ENCODE measurements at places on chromosomes 2 and 18.

DNA sequence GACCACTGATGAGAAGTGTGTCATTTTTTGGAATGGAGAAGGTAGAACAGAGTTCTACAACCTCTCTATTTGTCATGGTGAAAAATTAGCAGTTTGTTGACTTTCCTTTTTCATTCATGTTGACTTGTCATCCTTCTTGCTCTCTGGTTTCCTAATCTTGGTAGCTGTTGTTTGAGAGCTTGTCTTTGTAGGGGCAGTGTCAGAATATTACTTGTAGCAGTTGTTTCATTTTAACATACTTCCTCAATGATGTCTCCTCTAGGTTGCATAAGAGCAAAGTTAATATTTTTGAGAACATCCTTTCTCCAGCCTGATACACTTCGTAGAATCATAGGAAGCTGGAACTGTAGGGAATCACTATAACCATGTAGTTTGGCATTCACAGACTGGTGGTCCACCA lies 368.2 kb upstream of the FANCL start:
- no peak for DNase-seq

GRCh38 chr2:180328795-180329422 lies 321.8 kb upstream of the CWC22 start:
- DNase-seq: no peak

GRCh38 chr2:142307086-142307485 lies 176.3 kb upstream of the LRP1B start:
- no peak for DNase-seq

- DNase-seq: no peak
Measured at GRCh38 chr2:10255189-10256030, 47.3 kb upstream of the HPCAL1 start.

DNA sequence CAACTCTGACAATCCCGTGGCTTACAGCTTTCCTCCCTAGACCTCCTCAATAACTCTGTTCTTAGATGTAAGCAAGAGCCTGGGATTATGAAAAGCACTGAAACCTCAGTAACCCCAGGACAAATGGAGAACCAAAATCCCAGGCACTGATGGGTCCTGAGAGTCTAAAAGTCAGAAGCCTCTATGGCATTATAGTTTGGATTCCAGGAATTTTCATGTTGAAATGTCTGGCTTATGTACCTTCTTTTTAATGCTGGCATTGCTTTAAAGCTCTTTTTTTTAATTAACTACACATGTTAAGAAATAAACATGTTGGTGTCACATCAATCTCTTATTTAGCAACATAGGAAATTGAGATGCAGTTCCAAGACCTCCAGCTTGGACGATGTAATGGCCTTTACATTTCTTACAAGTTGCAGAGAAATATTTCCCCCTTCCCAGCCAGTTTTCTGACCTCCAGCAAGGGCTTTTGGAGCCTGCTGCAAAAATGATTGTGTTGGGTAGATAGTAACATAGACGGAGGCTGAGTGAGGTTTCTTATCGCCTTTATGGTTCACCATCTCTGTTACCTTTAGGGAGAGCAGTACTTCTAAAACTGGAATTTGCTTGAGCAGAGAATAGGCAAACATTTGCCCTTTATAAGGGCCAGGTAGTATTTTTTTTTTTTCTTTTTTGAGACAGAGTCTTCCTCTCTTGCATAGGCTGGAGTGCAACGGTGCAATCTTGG lies 84.8 kb upstream of the RASGRP3 start:
- no peak for DNase-seq

DNA sequence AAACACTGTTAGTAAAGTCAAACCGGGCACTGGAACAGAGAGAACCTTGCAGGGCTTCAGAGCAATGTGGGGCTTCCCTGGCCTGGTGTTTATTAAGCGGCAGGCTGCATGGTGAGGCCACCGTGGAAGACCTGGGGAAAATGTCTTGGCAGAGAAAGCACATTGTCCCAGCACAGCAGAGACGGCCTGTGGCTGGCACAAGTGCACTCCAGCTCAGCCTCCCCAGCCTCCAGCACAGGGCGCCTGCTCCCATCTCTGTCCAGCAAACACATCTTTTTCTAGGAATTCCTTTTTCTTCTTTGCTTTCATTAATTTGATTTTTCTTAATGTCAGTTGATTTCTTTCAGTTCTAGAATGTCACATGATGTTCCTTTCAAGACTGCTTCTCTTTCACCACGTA lies 138.2 kb upstream of the NFATC1 start:
- no peak for DNase-seq

- DNase-seq: no peak
Measured at GRCh38 chr2:29056452-29056851, 17.9 kb downstream of the PCARE start.

DNA sequence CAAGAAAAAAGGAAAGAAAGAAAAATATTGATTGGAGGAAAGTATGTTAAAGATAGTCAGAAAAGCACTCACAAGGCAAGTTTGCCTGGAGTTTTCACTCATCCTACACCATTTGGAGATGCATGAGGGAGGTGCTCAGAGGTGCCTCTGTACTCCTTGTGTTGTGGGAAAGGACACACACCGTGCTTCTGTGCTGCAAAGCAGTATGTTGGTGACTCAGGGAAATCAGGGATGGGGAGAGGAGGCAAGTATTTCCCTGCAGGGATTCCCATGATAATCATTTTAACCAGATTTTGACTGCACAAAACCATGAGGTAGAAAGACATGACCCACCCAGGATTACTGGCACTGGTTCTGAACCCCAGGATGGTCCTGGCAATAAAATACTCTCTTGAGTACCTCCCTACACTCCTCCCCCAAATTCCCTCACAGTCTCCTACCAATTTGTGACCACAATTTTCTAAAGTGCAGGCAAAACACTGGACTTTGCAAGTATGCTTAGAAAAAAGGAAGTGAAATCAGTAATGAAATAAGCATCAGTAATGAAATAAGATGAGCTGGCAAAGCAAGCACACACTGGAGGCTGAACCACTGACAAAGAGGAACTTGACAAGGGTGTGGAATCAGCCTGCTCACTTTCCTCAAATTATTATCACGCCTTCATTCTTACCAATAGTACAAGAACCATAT lies 155.5 kb upstream of the ACVR2A start:
- peak; percentile 14 for DNase-seq

- no peak for DNase-seq
Measured at GRCh38 chr2:144475044-144475443, 44.9 kb downstream of the ZEB2 start.

DNA sequence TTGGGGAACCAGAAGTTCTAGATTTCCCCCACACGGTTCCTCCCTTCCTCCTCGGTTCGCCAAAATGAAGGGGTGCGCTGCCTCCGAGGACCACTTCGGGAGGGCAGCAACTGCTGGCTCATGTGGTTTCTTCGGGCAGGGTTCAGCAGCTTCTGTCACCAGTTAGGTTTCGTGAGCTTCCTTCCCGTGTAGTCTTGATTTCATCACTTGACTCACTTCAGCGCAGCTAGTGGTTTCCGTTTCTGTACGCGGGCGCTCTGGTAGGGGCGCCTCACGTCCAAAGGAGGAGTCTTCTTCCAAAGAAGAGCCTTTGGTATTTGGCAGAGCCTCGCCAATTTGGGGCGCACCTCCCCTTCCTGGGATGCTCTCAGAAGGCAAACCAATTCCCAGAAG lies 485 bp upstream of the GALNT3 start:
- DNase-seq: peak; percentile 79

DNA sequence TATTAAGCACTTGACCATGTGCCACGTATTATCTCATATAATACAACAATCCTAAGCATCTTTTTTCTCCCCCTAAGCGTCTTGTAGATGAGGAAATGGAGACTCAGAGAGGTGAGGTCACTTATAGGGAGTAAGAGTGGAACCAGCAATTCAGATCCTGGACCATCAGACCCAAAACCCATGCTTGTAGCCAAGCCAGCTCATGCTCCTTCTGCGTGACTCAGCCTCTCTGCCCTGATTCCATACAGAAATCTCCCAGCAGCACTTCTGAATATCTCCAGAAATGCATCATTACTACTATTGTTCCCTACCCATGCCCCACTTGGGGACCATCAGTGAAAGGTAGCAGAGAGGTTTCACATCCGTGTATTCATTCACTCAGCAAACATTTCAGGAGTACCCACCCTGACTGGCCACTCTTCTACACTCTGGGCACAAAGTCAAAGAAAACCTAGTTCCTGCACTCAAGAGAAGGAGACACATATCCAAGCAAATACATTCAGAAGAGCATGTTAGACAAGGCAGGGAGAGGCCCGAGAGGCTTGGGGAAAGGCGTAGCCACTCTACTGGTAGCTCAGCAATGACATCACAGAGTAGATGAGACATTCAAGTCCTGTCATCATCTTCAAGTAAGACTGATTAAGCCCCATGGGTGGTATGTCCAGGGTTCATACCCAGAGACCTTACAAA lies 141.9 kb downstream of the MTCL1 start:
- DNase-seq: no peak

DNA sequence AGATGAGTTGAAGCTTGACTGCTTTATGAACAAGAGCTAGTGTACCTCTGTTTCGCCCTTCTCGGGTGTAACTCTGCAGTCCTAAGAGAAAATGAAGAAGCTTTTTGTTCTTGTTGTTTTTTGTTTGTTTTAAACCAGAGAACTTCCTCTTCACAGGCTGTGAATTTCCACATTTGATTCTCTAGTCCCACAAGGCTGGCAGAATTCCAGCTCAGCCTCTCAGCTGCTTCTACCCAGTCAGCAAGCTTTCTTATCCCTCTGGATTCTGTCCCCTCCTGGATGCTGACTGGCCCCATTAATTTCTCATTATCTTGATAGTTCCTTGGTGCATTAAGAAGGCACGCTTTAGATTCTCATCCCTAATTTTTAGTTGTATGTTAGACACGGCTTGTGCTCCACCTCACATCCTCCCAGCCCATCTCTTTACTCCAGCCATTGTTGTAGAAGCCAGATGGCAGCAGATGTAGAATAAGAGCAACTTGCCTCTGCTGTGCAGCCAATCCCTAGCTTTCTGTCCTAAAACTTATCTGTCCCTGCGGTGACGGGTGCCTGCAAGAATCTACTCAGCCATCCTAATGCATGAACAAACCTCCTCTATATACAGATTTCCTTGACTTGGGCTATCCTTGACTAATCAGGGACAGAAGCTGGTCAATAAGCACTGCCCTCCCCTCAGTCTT lies 12.3 kb upstream of the RESP18 start:
- DNase-seq: no peak

GRCh38 chr2:44398243-44398897 lies 36.6 kb downstream of the CAMKMT start:
- no peak for DNase-seq

DNA sequence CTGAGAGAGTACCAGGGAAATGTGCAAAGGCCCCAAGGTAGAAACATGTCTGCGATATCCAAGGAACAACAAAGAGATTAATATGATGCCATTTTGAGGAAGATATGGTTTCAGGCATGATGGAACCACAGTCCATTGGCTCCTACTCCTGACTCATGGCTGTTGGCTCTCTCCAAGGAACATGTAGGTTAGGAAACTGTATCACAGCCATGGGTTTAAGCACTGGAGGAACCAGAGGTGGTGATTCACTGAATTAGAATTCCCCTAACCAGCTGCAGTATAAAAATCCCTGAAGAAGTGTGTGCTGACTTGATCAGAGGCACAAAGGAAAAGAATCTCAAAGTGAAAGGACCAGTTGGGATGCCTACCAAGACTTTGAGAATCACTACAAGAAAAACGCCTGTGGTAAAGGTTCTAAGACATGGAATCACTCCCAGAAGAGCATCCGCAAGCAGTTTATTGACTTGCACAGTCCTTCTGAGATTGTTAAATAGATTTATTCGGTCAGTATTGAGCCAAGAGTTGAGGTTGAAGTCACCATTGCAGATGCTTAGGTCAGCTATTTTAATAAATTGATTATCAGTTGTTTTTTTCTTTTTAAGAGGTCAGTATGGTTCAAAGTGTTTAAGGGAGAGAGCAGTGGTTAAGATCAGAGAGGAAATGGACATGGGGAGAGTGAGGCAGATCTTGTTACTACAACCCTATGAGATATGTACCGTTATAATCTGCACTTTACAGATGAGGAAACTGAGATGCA lies 110.7 kb upstream of the OTX1 start:
- no peak for DNase-seq

- DNase-seq: no peak
Measured at GRCh38 chr2:64979744-64980143, 9.5 kb upstream of the SLC1A4 start.

DNA sequence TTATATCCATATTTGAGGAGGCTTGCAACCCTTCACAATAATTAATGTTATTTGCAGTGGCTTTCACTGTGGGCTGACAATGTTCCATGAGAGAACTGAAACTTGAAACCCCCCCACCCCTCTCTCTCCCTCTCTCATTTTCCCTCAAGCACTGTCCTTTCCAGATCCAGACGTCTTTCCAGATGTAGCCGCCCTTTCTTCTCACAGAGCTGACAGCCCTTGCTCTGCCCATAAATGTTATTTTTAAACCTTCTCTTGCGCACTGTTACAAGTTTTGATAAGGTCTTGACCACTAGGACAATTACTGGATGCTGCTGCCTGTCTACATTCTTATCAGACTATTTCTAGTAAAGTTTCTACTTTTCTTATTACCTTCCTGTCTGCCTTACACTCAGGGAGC lies 91.4 kb upstream of the LINC00305 start:
- no peak for DNase-seq

GRCh38 chr2:7725171-7725849 lies 808.1 kb downstream of the RNF144A start:
- no peak for DNase-seq

DNA sequence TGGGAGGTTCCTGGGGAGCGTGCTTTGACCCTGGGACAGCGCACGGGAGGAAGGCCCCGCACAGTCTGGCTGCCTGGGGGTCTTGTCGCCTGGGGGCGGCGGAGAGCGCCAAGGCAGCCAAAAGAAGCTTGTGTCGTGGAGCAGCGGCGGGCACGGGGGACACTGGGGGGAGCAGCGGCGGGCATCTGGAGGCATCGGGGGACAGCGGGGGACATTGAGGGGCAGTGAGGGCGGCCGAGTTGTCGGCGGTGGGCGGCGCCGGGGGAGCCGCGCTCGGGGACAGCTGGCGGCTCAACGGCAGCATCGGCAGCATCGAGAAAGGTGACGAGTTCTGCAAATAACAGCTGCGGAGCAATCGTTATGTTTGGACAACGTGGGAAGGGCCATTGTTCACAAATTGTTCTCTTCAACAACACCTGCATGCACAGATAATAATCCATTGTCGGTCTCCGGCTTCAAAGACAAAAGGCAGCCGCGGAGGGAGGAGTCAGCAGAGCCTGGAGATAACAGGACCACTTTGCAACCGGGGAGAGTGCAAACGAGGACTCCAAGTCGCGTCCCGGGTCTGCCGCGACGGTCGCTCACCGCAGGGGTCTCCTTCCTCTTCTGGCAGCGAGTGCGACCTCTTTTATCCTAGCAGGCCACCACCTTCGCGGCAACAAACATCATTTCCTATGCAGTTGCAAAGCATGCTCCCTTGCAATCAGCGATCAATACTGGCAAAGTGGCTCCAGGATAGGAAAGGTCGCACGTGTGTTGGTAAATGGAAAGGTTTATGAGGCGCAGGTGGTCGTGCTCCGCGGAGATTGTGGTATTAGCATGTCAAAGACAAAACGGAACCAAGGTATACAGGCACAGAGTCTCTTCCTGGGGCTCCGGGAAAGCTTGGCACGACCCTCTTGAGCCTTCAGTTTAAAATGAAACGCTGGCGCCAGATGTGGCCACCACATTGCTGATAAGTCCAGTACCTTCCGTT lies 132.3 kb upstream of the DLX2 start:
- DNase-seq: no peak
